A172 (cell line): ENCODE measurements at places on chromosomes 16 and 17. TPM values are rescaled to one million over a fixed set of nuclear protein-coding genes. Genes with fewer than 3 reads are reported as not detected.
A peak's percentile ranks its signal among the peaks of the same experiment; 100 is the strongest.

- no peak for DNase-seq
These were observed 59.4 kb downstream of the METRNL start for GRCh38 chr17:83138820-83139219.

DNA sequence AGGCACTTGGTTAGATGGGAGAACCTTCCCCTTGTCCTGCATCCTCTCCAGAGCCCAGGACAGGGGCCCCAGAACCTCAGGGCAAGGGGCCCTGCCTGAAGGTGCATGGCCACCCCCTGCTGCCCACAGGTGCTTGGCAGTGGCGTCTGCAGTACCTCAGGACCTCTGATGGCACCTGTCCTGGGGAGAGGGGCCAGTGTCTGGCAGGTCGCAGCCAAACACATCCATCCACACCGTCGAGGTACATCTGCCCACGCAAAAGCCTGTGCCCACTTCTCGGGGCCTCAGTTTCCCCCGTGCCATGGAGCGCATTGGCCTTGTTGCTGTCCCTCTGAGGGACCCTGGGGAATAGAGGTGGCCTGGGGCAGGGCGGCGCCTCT lies 9.3 kb downstream of the MAP2K3 start:
- no peak for DNase-seq

DNA sequence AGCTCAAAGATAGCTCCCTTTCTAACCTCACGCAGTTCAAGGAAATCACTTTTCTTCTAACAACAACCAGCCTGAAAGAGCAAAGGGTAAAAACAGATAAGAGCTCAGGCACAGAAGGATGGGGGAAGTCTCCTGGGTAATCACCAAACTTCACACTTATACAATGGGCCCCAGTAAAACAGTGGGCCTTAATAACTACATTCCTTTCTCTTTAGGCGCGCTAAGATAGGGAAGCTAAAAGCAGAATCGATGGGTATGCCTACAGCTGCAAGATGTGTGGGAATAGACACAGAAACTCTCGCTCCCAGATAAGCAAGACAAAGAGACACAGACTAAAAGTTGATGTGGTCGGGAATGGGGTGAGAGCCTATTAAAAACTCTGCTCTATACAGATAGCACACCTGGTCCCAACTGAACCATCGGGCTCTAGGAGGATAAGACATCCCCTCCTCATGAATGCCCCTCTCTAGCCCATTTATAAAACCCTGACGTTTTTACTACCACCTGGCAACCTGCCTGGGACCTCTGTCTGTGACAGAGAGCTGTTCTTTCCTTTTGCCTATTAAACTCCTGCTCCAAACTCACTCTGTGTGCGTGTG lies 826 bp downstream of the LYZL6 start:
- no peak for DNase-seq

DNA sequence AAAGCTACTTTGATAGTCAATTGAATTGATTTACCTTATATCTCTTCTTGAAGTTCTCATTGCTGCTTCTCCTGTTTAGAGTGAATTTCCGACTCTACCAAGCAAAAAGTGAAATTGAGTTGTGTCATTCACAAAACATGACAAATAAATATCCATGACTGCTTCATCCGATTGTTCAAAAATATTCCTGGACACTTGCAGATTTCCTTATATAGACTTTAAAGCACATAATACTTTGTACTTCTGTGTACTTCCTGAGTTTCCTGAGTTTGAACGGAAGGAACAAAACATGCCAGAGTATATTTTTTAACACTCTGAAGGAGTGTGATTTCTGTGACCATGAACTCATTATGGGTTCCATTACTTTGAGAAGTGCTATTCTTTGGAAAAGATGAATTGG lies 20.5 kb upstream of the VAT1L start:
- DNase-seq, result no peak

GRCh38 chr17:72571813-72572396 lies 451.1 kb downstream of the SOX9 start:
- no peak for DNase-seq

GRCh38 chr16:813204-813915 lies 12.8 kb upstream of the GNG13 start:
- no peak for DNase-seq

- peak; percentile 98 for DNase-seq
These were observed 1.2 kb downstream of the TRIM47 start for GRCh38 chr17:75876938-75877751.

- DNase-seq, result no peak
These were observed 235.1 kb upstream of the NLRP1 start for GRCh38 chr17:5819396-5819795.

DNA sequence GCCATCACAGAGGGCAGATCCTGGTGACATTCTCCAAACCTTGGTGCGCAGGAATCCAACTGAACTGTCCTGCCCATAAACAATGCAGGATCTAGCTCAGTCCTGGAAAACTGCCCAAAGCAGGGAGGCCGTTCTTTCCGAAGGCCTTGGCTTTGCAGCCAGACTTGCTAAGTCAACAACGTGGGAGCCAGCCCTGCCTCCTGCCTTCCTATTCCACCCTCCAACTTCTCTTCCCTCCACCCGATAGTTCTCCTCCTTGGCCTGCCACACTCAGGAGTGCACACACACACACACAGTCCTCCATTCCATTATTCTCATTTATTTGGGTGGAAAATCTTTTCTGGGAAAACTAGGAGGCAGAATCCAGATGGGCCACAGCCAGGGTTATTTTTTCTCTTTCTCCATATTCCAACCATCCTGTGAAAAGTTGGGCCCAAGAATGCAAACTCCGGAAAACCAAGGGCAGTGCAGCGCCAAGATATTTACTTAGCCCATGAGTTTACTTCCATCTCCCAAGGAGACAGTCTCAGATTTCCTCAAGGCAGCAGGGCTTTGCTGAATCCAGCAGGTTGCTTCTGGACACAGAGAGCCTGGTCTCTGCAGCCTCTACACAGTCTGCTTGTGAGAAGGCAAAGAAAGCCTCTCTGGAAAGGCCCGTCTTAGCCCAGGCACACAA lies 15.8 kb downstream of the COPRS start:
- peak; percentile 34 for DNase-seq

DNA sequence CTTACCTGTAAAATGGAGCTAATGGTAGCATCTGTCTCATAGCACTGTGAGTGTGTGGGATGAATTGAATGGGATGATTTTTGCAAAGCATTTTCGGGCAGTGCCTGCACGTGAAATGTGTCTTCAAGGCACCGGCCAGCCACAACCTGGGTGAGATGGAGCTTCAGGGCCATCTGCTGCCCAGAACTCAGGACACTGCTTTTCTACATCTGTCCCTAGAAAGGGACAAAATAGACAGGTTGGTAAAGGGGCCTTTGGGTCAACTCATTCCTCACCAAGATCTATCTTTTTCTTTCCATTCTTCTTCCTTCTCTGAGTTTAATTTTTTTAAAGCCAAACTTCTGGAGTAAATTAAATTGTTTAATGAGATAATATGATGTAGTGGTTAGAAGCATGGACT lies 106.5 kb downstream of the UTP18 start:
- no peak for DNase-seq

GRCh38 chr17:81428948-81429774 lies 33.9 kb downstream of the BAHCC1 start:
- peak; percentile 76 for DNase-seq

DNA sequence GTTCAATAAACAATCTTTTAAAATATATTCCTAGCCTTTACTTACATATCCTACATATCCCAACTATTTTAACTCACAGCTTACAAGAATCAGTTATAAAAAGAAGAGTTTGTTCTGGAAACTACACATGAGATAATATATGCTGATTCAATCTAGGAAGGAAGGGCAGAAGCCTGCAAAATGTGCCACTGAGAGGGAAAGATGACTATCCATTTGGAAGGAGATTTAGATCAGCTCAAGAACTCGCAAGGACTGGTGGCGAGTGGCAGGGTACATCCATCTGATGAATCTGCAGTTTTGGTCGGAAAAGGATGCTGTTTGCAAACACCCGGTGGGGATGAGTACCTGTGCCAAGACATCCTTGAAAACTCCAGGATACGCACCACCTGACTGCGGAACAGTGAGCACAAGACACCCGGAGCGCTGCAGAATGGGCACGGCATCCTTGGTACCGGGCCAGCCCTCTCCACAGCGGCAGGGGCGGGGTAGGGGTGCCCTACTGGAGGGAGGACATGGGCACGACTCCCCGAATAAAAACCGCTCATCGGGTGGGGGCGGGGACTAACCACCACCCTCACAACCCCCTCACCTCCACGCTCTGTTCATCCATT lies 723 bp downstream of the TRIM37 start:
- peak; percentile 64 for DNase-seq

- peak; percentile 66 for DNase-seq
These were observed 115.9 kb upstream of the TNRC6C start for GRCh38 chr17:77842528-77843147.

- DNase-seq, result no peak
These were observed 987 bp upstream of the HASPIN start for GRCh38 chr17:3722716-3723115.

- no peak for DNase-seq
These were observed 3.7 kb downstream of the ACSF3 start for GRCh38 chr16:89097392-89097772.

DNA sequence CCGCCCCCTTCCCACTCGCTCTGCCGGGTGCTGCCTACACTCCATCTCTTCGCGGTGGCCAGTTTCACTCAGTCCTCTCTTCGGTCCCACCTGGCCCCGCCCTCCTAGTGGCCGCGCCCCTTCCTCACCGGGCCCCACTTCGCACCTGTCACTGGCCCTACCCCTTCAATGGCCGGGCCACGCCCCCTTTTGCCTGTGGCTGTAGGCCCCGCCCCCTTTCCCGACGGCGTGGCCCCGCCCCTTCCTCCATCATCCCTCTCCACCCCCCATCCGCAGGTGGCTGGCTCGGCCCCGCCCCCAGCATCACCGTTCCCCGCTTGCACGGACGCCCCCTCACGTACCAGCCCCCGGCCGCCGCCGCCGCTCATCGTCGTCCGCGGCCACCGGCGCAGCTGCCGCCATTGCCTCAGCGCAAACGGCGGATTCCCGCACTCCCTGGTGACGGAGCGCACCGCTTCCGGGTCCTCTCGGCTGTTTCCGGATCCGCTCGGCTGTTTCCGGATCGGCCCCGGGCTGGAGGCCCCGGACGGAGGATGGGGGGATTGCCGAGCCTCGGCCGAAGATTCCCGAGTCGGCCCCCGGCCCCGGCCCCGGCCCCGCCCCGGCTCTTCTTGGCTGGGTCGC lies at the start of gene RABEP2:
Gene RABEP2, minus strand, starts transcription at position 477 of the 624 bp plus-strand sequence. Its CDS starts 75 bp downstream, at position 402.
- DNase-seq, result peak; percentile 81

- DNase-seq, result no peak
These were observed 30.3 kb upstream of the SUPT4H1 start for GRCh38 chr17:58382108-58382871.

- no peak for DNase-seq
These were observed at the start of gene SLC22A31 for GRCh38 chr16:89200124-89200849. Gene SLC22A31 (minus strand): TSS chr16:89200537. CDS start chr16:89200501, 36 bp downstream.

DNA sequence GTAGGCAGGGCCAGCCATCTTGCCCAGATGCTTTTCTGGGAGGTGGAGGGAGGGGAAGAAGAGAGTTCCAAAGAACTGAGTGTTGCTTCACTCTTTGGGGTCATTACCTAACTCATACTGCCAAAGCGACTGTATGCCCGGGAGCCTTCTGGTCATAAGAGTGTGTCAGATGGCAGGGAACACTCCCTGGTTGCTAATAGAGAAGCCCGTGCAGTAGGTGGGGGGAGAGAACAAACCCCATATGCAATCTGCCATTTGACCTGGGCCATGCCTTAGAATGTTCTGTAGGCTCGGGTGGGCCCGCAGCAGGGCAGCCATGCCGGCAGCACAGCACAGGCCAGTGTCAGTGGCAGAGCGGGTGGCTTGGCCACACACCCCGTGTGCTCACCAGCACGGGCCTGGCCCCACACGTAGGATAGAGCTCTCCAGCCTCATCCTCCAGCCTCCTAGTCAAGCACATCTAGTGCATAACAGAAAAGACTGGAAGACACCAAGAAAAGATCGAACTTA lies 120.5 kb downstream of the SOCS1 start:
- DNase-seq, result no peak

Gene MRPL10
- 41.9 and 58.5 TPM in 2 replicates for total RNA-seq

Gene COL1A1
- total RNA-seq, result 6.2 and 15.7 TPM in 2 replicates

Gene GP2
- total RNA-seq, result not detected in 2 replicates

Gene SCIMP
- total RNA-seq, result not detected in 2 replicates

Gene SPATA2L
- 21.1 and 24.3 TPM in 2 replicates for total RNA-seq

Gene CEMP1
- not detected in 2 replicates for total RNA-seq

Gene CD300H
- total RNA-seq, result not detected in 2 replicates

Gene YBX2
- 0.86 and 1.1 TPM in 2 replicates for total RNA-seq
